Esophagus muscularis mucosa (tissue), 4 donors: ENCODE measurements at places on chromosomes 7 and 10. TPM values are rescaled to one million over a fixed set of nuclear protein-coding genes. Genes with fewer than 3 reads are reported as not detected.

GRCh38 chr10:110358869-110359629 lies 54.3 kb upstream of the SMNDC1 start:
- H3K27ac ChIP-seq, result no peak overlapping the region
- H3K4me3 ChIP-seq, result no peak overlapping the region
- no peaks in the 10 kb centered on the region for H3K36me3 ChIP-seq
- peaks cover 12% of the 10 kb centered on the region for H3K4me1 ChIP-seq
- no peak for DNase-seq

DNA sequence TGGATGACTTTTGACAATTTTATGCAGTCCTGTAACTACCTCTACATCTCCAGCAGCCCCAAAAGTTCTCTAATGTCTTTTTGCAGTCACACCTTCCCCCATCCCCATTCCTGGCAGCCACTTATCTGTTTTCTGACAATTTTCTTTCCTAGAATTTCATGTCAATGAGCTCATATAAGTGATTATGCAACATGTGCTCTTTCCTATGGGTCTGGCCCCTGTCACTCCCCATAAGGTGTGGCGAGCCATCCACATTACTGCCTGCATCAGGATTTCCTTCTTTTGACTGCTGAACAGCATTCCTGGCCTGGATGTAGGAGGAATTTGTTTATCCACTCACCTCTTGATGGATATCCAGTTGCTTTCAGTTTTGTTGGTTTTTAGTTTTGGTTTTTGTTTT lies 146.7 kb upstream of the MGMT start:
- no peak overlapping the region for H3K4me3 ChIP-seq
- H3K27ac ChIP-seq, result no peak overlapping the region
- no peaks in the 10 kb centered on the region for H3K27me3 ChIP-seq
- no peaks in the 10 kb centered on the region for H3K4me1 ChIP-seq

Gene OR6B1
- total RNA-seq, result not detected

- H3K4me3 ChIP-seq, result no peak overlapping the region
- H3K36me3 ChIP-seq, result no peaks in the 10 kb centered on the region
- no peak overlapping the region for H3K27ac ChIP-seq
- DNase-seq, result no peak
- no peaks in the 10 kb centered on the region for H3K27me3 ChIP-seq
Measured at GRCh38 chr10:71426058-71426605, 29.4 kb downstream of the CDH23 start.

- no peaks in the 10 kb centered on the region for H3K27me3 ChIP-seq
- peak overlapping the region; percentile 88 for H3K4me3 ChIP-seq
- no peak overlapping the region for H3K27ac ChIP-seq
- peaks cover 27% of the 10 kb centered on the region for H3K4me1 ChIP-seq
- DNase-seq, result no peak
Measured at GRCh38 chr10:132306864-132307751, 642 bp downstream of the STK32C start.

GRCh38 chr10:62619413-62619738 lies 185.1 kb upstream of the ADO start:
- H3K27ac ChIP-seq, result no peak overlapping the region
- H3K4me3 ChIP-seq, result no peak overlapping the region
- DNase-seq, result no peak
- no peaks in the 10 kb centered on the region for H3K36me3 ChIP-seq
- no peaks in the 10 kb centered on the region for H3K27me3 ChIP-seq
